ENCODE measurements at places on chromosomes 7 and 10. TPM values are rescaled to one million over a fixed set of nuclear protein-coding genes. Genes with fewer than 3 reads are reported as not detected.
A peak's percentile ranks its signal among the peaks of the same experiment; 100 is the strongest.

DNA sequence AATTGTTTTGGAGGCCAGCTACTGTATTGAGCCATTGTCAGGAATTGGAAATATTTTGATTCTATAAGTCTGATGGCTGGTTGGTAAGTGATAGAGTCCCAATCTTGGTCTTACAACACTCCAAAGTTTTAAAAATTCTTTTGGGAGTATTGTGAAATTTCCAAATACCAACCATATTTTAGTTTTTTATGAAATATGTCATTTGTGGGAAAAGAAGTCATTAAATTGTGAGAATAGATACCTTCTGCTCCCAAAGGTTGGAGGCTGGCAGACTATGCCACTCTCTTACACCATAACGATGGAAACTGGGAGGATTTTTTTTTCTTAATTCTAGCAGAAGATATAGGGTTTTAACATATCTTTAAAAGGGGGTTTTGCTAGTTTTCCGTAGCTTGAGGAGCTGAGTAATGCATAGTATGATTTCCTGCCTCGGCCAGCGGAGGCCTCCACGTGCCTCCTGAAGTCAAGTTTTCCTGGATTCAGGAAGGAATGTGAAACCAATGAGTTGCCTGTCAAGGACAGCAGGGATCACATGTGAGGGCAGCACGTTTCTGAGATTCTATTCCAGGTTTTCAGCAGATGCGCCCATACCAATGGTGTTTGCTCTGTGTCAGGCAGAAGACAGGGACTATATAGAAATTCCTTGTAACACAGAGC, 92.2 kb upstream of the LAMB4 start:
- no peak for DNase-seq

DNA sequence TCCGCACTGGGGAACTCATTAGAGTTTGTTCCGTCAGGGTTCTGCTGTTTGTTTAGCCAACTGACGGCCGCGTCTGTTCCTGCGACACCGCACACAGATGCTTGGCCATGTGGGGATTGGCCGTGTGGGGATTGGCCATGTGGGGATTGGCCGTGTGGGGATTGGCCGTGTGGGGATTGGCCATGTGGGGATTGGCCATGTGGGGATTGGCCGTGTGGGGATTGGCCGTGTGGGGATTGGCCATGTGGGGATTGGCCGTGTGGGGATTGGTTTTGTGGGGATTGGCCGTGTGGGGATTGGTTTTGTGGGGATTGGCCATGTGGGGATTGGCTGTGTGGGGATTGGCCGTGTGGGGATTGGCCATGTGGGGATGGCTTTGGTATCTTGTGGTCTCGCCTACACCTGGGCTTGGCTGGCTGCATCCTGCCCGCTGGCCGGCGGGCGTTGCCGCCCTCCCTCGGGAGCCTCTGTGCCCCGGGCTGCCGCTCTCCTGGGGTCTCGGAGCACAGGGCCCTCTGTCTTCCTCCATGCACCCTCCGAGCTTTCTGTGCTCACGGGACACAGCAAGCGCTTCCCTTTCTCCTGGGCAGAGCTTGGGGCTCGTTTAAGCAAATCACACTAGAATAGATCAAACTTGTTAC, 62.5 kb downstream of the NKX6-2 start:
- no peak for DNase-seq

- DNase-seq = peak; percentile 12
Measured at GRCh38 chr7:29105752-29106668, 40.3 kb downstream of the CPVL start.

- DNase-seq = no peak
Measured at GRCh38 chr10:1535301-1535965, 201.9 kb downstream of the ADARB2 start.

DNA sequence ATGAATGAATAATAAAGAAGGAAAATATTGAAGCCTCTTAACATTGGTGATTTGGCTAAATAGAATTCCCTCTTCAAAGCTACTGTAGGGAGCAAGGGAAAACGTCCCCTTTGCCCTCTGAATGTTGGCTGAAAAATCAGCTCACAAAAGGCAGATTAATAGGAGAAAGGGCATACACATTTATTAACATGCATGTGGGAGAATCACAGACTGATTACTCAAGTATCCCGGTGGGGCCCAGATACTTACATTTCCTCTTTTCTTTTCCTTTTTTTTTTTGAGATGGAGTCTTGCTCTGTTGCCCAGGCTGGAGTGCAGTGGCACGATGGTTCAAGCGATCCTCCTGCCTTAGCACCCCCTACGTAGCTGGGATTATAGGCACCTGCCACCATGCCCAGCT, 68.5 kb downstream of the HK1 start:
- no peak for DNase-seq

- no peak for DNase-seq
Measured at GRCh38 chr7:57370066-57370738, 79.8 kb upstream of the ZNF716 start.

DNA sequence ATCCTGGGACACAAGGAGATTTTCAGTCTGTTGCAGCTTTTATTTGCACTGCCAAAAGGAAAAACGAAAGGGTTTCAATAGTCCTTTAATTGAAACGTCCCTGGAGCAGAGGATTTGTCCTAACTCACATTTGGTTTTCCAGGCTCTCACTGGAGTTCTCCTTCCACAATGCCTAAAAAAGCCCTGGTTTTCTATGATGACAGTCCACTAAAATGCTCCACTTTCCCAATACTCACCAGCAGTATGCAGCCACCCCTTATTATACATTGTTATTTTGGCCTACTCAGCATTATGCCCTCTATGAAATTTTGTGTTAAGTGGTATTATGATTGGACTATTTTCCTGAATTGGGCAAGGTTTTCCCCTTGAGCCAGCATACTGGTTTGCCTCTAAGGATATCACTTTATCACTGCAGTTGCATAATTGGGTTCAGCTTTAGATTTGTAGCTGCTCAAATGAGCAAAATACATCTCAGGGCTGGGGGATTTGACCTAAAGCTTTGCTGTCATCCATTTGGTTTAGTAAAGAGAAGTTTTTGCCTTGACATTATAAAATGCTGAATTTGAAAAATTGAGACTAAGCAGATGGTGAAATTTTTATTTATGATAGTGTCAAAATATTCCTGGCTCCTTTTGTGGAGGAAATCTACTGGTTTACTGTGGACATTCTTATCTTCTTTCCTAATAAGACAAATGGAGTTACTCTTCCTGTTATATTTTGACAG, 239.2 kb downstream of the RNLS start:
- no peak for DNase-seq

GRCh38 chr7:156778201-156778600, 114.8 kb downstream of the LMBR1 start:
- DNase-seq = no peak

GRCh38 chr10:17206210-17206709, 4.8 kb upstream of the TRDMT1 start:
- DNase-seq = peak; percentile 63

- peak; percentile 49 for DNase-seq
Measured at GRCh38 chr10:86139066-86139657, 227.4 kb downstream of the GRID1 start.

SRRM3 gene
- not detected for total RNA-seq

DNA sequence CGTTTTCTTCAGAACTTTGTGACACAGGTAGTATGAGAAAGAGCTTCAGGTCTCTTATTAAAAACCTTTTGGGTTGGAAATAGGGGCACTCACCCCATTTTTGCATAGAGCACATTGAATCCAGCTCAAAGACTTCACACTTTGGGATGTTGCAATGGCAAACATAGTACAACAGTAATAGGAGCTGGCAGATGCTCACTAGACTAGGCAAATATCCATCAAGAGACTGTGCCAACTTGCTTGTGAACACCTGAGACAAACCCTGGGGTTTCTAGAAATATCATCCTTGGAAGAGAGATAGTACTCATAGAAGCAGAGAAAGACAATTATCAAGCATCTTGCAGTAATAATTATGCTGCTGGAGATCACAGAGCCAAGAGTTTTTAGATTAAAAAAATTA, 280.0 kb downstream of the CACNA2D1 start:
- DNase-seq = no peak

DNA sequence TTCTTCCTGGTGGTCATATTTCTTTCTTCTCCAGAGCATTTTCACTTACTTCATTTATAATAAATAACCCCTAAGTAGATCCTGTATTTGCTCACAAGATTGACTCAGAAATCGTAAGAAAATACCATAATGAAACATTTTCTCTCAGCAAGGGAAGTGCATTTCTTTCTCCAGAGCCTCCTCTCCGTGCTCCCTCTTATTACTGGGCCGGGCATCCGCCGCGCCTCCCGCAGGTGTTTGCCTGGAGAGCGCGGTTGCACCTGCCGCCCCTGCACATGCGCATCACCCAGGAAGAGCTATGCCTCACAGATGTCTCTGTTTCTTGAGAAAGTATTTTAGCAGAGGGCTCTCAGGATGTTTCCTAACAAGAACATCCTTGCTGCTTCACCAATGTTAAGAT, 509.2 kb downstream of the TCERG1L start:
- DNase-seq = no peak

DNA sequence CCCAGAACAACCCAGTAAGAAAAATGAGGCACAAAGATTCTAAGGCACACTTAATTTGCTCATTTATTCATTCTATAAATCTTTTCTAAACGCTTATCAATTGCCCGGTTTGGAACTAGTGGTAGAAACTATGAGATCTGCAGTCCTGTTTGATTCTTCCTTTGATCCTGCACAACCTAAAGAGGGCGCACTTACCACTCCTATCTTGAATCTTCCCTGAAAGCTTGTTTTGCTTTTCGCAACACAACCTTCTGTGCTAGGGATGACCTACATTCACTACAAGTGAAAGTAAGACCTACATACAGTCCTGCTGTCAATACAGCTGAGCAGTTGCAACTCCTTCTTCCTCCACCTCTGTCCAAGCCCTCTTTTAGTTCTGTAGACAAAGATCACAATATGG, 12.6 kb upstream of the ARL4A start:
- peak; percentile 44 for DNase-seq

DNA sequence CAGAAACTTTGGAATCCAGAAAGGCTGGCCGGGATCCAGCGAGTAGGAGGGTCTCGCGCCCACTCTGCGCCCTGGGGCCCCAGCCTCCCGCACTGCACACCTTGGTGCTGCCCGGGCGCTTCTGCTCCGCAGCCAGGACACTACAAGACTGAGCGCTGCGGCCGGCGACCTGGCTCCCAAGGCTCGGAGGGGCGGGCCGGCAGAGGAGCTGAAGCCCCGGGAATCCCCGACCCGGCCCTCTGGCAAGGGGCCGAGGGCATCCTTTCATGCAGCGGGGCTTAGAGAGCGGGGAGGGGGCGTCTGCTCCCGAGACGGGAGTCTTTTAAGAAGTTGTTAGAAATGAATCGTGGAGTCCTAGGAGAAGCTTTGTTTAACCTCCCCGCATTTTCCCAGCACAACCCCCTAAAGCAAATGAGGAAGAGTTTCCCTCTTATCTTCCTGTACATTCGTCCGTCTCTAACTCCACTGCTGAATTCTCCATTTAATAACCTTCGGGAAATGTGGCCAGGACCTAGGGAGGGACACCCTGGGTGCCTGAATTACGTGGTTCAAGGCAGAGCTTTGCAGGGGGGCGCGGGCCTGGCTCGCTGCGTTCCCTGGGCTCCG, 1.1 kb downstream of the VWC2 start:
- no peak for DNase-seq

CC2D2B gene
- 0.15 TPM for total RNA-seq

VPS37D gene
- total RNA-seq = 0.22 TPM

- peak; percentile 36 for DNase-seq
Measured at GRCh38 chr7:92246360-92247101, 757 bp downstream of the ANKIB1 start.

MEOX2 gene
- total RNA-seq = not detected

DNA sequence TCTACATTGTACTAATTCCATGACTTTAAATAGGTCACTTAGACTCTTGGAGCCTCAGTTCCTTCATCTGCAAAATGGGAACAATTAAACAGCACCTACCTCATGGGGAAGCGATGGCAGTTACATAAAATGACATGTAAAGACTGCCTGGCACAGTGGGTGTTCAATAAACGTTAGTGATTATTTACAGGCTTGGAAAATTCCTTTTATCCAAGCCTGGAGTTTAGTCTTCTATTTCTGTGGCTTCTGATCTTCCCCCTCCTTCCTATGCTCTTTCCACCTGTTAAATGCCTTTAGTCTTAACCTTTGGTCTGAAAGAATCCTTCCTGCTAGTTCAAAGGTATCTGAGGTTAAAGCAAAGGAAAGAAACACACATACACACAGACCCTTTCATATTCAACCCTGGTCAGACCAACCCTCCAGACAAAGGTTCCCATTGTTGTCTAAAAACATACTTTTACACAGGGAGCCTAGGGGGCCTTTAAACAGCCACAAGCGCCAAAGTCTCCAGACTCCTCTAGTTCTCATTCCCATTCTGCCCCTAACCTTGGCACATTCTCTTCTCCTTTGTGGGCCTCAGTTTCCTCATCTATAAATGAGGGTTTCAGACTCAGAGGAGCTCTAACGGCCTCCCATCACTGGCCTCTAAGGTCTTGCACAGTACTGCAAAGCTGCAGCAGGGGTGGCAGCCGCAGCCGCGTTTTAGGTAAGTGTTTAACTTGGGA, 21.4 kb downstream of the SORBS1 start:
- DNase-seq = no peak
